Activated gamma-delta T cell treated with Interleukin-2 at 50 U/mL for 16 hours (primary cell): ENCODE measurements at places on chromosomes 11 and 22.

DNA sequence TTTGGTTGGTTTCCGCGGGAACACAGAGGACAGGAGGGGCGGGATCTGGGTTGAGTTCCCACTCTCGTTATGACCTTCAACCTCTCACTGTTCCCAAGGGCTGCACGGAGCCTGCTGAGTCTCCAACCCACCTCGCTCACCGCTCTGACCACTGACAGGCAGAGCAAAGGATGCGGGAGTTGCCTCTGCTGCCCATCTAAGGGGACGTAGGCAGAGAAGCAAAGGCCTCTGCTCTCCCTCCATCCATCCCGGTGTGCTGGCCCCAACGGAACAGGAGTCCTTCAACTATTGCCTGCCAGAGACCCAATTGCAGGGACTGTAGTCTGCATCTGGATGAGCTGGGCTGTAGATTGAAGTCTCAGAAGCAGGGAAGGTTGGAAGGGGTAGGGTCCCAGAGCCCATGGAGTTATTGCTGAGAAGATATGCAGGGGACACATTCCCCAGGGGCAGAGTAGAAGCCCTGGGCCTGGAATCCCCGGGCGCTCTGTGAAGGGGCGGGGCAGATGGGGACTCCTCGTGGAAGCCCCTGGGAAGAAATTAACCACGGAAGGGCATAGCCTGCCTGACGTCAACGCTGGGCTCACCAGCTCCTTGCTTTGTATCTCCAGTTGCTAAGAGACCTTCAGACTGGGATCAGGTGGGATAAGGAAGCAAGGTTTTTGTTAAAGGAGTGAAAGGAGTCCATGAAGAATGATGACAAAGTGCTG is 12.7 kb upstream of the FXYD2 start:
- no peak for DNase-seq

DNA sequence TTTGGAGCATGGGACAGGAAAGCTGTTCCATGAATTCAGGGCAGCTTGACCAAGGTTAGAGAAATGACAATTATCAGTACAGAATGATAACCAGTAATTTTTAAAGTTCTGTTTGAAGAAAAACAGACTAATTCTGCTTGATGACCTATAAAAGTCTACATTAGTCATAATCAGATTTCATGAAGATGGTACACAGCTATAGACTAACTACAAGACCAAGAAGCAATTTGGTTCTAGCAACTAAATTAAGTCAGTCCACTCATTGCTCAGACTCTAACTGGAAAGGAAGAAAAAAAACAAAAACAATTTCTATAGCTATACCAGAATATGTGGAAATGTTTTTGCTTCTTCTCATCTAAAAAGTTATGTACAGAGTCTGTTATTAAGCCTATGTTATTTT is 24.9 kb downstream of the MRTFA start:
- DNase-seq: no peak

DNA sequence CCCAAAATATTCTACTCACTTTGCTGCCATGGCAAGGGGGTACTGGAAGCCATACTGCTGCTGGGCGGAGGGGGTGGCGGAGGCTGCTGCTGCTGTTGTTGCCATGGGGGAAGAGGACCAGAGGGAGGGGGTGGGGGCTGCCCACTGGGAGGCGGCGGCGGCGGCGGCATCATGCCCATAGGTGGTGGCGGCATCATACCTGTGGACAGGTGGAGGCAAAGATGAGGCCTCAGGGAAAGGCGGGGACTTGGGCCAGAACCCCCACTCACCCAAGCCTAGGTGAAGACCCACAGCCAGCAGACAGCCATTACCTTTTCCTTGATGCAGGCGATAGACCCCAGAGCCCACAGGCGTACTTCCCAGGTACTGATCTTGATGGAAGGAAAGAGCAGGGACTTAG is 7.1 kb upstream of the PYGM start:
- DNase-seq: no peak

GRCh38 chr22:50271519-50271970 is 1.4 kb upstream of the MAPK11 start:
- DNase-seq: peak; percentile 45

GRCh38 chr22:40055143-40055883 is 60.6 kb downstream of the FAM83F start:
- DNase-seq: no peak

- no peak for DNase-seq
These were observed 6.3 kb upstream of the SEZ6L start for GRCh38 chr22:26162926-26163325.

DNA sequence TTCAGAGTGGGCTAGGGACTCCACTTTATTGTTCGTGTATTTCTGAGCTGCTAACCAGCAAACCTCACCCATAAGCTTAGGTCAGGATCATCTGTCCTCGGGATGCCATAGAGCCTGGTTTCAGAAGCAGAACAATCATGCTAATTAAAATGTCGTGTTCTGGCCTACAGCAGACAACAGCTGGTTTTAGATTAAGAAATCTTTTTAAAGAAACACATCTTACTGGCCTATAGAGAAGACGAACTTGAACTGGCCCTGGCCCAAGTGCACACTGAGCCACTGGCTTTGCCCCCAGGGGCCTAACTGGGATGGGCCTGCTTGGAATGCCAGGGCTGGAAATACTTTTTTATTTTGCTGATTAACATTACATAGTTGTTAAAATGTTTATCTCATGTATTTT is 63.2 kb downstream of the ALX4 start:
- DNase-seq: no peak

GRCh38 chr11:113778111-113778910 is 1.3 kb upstream of the CLDN25 start:
- no peak for DNase-seq

GRCh38 chr22:27378995-27379394 is 422.6 kb downstream of the MN1 start:
- DNase-seq: no peak

GRCh38 chr22:48630433-48630754 is 1197.3 kb downstream of the BRD1 start:
- DNase-seq: no peak

GRCh38 chr11:74005721-74006517 is 3.0 kb downstream of the UCP3 start:
- DNase-seq: no peak

DNA sequence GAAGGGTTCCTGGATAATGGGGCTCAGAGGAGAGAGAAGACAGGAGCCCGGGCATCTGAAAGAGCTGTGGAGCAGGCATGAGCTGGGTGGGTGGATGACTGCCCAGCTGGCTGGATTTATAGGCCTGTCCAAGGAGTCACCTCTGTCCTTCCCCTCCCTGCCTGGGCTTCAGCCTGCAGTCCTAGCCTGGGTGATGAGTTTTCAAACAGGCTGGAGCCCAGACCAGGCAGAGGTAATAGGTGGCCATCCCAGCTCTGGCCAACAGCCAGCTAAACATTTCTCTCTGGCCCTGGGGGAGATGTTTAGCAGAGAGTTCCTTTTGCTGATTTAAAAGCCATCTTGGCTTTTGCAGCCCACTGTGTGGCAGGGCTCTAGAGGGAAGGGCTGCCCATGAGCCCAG is 5.4 kb downstream of the C11orf96 start:
- no peak for DNase-seq

DNA sequence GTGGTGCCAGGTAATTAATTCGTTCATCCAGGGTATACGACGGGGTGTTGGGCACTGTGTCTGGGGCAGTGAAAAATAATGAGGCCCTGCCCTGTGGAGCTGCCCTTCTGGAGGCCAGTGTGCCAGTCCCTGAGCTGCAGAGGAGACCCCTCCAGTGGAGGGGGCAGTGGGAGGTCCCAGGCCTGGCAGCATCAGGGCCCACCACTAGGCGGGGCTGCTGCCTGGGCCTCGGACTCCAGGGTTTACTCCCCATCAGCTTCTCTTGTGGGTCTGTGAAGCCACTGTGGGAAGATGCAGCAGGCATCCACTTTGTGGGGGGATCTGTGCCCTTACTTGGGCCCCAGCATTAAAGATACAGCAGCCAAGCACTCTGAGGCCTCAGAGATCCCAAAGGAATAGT is 17.4 kb upstream of the TMPRSS6 start:
- DNase-seq: no peak

- no peak for DNase-seq
These were observed 708.1 kb downstream of the BRD1 start for GRCh38 chr22:49119551-49119952.

DNA sequence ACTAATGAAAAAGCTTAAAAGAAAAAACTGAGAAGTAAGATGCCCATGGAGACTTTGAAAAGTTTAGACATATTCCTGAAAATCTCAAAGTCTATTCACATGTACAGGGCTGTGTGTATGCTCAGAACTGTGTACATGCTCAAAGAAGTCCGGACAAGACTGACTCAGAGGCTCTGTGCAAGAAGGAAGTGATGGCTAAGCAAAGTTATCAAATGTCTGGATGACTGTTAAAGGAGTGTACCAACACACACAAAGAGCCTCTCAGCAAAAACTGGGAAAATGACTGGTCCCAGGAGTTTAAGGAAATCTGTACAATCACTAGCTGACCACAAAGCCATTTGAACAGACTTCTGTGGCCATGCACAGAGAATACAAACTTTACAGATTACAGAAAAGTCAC is 33.1 kb upstream of the ARHGAP32 start:
- DNase-seq: no peak

DNA sequence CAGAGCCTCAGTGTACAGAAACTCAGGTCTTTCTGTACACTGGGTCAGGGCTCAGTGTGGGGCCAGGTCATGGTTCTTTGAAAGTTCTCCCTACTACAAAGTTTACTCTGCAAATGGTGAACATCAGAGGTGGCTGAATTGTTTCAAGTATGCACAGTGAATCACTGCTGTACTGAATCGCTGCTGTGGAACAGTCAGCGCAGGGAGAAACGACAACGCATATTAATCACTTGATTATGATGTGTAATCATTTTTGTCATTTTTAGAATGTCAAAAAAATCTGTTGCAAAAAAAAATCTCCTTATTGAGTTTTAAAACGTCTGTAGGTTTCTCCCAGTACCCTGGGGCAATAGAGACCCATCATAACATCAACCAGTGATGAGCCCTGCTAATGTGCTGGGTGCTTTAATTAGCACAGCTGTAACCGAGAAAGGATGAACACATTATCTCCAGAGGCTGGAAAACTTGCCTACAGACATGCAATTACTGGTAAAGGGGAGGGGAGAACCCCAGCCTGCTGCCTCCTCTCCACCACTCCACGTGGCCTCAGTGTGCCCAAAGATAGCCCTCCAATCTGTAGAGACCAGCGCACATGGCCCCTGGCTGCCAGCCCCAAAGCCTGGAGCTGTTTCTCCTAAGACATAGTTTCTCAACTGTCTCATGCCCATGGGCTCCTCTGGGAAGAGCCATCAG is 12.8 kb downstream of the ARRB1 start:
- no peak for DNase-seq

- DNase-seq: no peak
These were observed 56.6 kb downstream of the LRRC32 start for GRCh38 chr11:76613901-76614300.

DNA sequence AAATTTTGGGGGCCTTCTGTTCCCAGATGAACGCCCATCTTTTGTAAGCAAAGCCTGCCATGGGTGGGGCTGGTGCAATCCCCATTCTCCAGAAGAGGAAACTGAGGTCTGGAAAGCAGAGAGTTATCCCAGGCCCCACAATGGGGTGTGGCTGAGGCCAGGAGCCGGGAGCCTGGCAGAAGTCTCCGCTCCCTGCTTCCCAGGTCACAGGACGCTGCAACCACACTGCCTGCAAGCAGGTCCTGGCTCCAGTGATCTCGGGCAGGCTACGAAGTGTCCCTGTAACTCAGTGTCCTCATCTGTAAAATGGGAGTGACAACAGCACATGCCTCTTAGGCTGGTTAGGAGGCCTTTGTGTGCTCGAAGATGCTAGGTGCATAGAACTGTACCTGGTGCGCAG is 1.7 kb downstream of the PLCB3 start:
- no peak for DNase-seq

- DNase-seq: no peak
These were observed 38.3 kb downstream of the PTPRJ start for GRCh38 chr11:48018528-48019216.

- no peak for DNase-seq
These were observed 60.6 kb downstream of the DKK3 start for GRCh38 chr11:11947825-11948224.

GRCh38 chr11:46361283-46362155 is 14.3 kb downstream of the DGKZ start:
- DNase-seq: peak; percentile 62

DNA sequence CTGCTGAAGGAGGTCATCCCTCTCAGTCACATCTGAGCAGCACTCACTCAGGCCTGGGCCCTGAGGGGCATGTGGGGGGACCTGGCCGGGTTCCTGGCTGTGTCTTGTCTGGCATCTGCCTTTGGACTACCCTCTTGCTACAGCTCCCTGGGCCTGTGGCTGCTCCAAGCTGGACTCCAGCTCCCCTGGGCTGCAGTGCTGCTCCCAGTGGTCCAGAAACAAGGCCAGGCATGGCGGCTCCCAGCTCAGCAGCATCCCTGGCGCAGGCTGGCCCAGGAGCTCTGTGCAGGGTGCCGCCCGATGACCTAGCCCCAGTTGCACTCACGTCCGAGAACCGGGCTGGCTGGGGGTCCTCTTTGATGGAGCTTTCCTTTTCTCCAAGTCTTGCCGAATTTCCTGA is 5.3 kb downstream of the CDPF1 start:
- no peak for DNase-seq

GRCh38 chr11:107018902-107019493 is 722 bp upstream of the GUCY1A2 start:
- DNase-seq: no peak

DNA sequence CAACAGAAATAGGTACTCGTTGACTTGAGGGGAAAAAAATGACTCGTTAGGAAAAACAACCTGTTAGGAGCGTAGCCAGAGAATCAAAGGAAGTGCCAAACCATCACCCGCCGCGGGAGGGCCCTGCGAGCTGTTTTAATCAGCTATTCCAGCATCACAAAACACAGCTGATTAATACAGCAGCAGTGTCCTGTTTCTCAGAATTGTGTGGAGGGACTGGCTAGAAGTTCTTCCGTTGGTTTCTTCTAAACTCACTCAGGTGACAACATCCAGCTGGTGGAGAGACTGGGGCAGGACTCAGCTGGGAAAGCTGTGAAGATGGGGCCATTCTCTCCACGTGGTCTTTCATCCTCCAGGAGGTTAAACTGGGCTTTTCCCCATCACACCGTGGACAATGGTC is 28.0 kb downstream of the HSPA8 start:
- no peak for DNase-seq

- DNase-seq: no peak
These were observed 42.7 kb upstream of the MN1 start for GRCh38 chr22:27844256-27844655.

- DNase-seq: no peak
These were observed 50.3 kb upstream of the FIBIN start for GRCh38 chr11:26943636-26944035.

DNA sequence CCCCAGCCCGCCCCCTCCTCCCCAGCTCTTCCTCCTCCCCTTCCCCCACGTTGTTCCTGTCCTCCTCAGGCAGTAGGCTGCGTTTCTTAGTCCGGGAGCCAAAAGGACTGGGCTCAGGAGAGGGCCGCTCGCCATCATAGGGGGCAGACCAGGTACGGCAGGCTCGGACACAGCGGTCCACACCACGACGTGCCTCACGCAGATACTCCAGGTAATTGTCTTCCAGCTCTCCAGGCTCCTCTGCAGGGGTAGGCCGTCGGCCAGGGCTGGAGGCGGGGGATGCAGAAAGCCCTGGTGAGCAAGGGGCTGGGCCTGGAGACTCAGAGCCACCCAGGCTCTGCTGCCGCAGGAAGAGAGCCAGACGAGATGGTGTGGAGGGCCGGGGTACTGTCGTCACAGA is 12.4 kb downstream of the C11orf42 start:
- DNase-seq: no peak

GRCh38 chr11:2204361-2205213 is 33.0 kb upstream of the TH start:
- no peak for DNase-seq

- DNase-seq: no peak
These were observed 30.1 kb downstream of the ANO1 start for GRCh38 chr11:70108250-70108649.

GRCh38 chr11:15730995-15731385 is 616.3 kb downstream of the INSC start:
- DNase-seq: no peak
